Iris pigment epithelial cell (primary cell): ENCODE measurements at places on chromosomes 3 and 15.

- DNase-seq: no peak
Observed at GRCh38 chr3:73228000-73228399, 166.5 kb downstream of the EBLN2 start.

GRCh38 chr15:74873756-74874424 is 725 bp upstream of the SCAMP2 start:
- peak; percentile 27 for DNase-seq

- no peak for DNase-seq
Observed at GRCh38 chr3:73475717-73476116, 149.0 kb downstream of the PDZRN3 start.

- peak; percentile 60 for DNase-seq
Observed at GRCh38 chr15:38844736-38845135, 280.1 kb upstream of the RASGRP1 start.
